ENCODE measurements at places on chromosomes 16 and 17. TPM values are rescaled to one million over a fixed set of nuclear protein-coding genes. Genes with fewer than 3 reads are reported as not detected.

The UMOD gene
- polyA plus RNA-seq = not detected

The SLC13A2 gene
- not detected for polyA plus RNA-seq

The PRCD gene
- polyA plus RNA-seq = 22.5 TPM

The FAM83G gene
- polyA plus RNA-seq = 0.12 TPM

The PRKCB gene
- polyA plus RNA-seq = 27.6 TPM

Measured in neural cell (in vitro differentiated cells).